Tongue (tissue), 3 donors: ENCODE measurements at places on chromosomes 6 and 20. TPM values are rescaled to one million over a fixed set of nuclear protein-coding genes. Genes with fewer than 3 reads are reported as not detected.

- DNase-seq: no peak
Observed at GRCh38 chr6:90169374-90169773, 127.3 kb downstream of the BACH2 start.

DNA sequence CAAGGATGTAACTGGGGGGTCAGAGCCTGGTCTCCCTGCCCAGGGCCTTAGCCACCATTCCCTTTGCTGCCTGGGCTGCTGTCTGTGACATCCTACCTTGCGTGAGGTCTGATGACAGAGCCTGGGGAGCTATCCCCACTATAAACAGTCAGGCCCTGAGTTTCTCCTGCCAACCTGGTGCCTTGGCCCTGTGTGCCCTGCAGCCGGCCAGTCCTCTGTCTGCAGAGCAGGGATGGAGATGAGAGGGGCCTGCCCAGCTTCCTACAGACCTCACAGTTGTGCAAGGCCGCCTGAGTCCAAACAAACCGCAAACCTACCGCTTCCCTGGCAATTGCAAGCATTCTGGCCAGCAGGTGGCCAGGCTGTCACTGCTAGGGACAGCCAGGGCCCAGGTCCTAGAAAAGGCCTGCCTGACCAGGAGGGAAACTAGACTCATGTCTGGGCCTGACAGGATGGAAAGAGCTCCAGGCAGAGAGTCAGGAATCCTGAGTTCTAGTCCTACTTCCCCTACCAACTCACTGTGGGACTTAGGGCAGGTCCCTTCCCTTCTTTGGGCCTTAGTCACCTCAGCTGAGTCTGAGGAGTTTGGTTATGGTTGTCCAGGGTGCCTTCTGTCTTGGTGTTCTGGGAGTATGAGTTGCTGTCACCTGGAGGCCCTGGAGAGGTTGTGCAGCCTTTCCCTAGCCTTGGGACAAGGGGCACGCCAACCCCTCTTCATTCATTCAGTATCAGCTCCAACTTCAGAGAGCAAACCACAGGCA is 86.2 kb downstream of the VEGFA start:
- DNase-seq: peak; percentile 36

DNA sequence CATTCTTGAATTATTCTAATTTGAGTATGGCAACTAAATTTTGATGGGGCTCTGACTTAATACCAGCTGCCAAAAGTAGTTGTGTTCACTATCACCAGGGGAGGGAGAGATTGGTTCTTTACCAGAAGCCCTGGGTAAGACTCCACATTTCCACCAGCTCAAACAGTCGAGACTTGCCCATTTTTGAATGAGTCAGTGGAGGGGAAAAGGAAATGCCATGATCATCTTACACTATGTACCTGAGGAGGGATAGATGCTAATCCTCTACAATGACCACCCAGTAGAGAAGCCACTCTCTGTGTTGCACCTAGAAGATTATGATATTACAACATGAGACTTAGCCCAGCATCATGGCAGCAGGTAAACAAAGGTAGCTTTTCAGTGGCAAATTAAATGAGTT is 77.0 kb upstream of the SGK1 start:
- no peak for DNase-seq

GRCh38 chr6:118963003-118963402 is 28.0 kb upstream of the MCM9 start:
- peak; percentile 13 for DNase-seq

- DNase-seq: peak; percentile 68
Observed at GRCh38 chr6:19535351-19535750, 301.8 kb upstream of the ID4 start.

SNPH gene
- 5.7 TPM for total RNA-seq

EYS gene
- 1.0 TPM for total RNA-seq
